ENCODE measurements at places on chromosomes 13 and 19.

DNA sequence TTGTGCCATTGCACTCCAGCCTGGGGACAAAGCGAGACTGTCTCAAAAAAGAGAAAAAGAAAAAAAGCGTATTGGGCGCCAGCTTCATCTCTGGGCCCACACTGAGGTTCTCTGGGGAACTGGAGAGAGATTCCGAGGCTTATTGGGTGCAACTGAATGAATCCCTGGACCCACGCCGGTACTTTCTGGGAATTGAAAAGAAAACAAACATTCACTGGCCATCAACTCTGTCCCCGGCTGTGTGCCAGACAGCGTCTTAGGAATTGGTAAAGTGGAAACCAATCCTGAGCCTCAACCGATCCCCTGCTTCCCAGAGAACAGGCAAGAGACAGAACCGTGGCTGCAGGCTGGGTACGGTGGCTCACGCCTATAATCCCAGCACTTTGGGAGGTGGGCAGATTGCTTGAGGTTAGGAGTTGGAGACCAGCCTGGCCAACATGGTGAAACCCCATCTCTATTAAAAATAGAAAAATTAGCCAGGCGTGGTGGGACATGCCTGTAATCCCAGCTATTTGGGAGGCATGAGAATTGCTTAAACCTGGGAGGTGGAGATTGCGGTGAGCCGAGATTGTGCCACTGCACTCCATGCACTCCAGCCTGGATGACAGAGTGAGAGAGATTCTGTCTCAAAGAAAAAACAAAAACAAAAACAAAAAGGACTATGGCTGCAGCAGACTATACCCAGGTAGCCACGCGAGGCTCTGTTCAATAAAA, 8.6 kb downstream of the ANO8 start:
- DNase-seq, result no peak

GRCh38 chr19:8449830-8450229, 5.1 kb downstream of the HNRNPM start:
- no peak for DNase-seq

DNA sequence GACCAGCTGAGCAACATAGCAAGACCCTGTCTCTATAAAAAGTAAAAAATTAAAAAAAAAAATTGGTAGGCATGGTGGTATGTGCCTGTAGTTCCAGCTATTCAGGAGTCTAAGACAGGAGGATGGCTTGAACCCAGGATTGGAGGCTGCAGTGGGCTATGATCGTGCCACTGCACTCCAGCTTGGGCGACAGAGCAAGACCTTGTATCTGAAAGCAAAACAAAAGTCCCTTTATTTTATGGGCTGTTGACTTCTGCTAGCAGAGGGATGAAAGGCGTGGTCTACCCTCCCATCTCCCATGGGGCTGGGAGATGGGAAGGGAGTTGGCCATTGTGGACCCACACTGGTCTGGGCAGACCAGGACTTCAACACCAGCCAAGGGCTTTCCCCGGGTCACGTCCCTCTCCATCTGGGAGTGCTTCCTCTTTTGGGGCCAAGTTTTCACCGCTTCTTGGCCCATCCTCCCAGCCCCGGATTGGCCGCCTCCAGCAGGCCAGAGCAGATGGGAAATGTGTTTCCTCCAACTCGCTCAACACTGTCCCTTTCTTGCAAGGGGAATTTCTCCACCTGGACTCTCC, 2.2 kb upstream of the TNFSF9 start:
- no peak for DNase-seq

GRCh38 chr13:95643936-95644598, 439 bp downstream of the DZIP1 start:
- DNase-seq, result no peak

- DNase-seq, result no peak
Measured at GRCh38 chr13:84191139-84191538, 308.9 kb upstream of the SLITRK1 start.

GRCh38 chr13:112569821-112570220, 18.1 kb downstream of the TUBGCP3 start:
- no peak for DNase-seq

DNA sequence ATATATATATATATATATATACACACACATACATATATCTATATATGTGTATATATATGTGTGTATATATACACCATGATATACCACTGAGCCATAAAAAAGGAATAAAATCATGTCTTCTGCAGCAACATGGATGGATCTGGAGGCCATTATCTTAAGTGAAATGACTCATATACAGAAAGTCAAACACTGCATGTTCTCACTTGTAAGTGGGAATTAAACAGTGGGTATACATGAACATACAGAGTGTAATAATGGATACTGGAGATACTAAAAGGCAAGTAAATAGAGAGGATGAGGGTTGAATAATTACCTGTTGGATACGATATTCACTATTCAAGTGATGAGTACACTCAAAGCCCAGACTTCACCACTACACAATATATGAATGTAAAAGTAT, 332.6 kb downstream of the SLITRK1 start:
- DNase-seq, result no peak

- no peak for DNase-seq
Measured at GRCh38 chr19:33225458-33225926, at the start of gene SLC7A10. TSS of gene SLC7A10 (minus strand) at chr19:33225850. CDS start at chr19:33225703, 147 bp downstream.

GRCh38 chr13:49954674-49955455, 18.7 kb upstream of the SPRYD7 start:
- no peak for DNase-seq

GRCh38 chr13:99496184-99497142, 4.8 kb upstream of the TM9SF2 start:
- peak; percentile 47 for DNase-seq

- DNase-seq, result no peak
Measured at GRCh38 chr19:36528921-36529518, 949 bp upstream of the ZNF260 start.

DNA sequence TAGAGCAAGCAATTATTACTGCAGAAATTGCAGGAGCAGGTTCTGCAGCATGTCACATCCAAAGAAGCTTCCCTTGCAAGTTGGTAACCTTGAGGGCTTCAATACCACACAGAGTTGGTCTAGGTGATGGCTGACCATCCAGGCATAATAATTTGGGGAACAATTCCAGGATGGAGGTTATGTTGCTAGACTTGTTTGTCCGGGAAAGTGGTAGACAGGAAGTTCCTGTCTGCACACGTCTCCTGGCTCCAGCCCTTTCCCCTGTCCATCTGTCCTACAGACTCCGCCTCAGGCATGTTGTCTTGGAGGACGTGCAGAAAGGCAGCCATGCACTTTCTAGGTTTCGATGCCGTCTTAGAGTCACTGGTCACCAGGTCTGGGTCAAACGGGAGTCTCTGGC, 26.0 kb downstream of the DPRX start:
- DNase-seq, result no peak

GRCh38 chr19:33445442-33446329, 72.2 kb downstream of the CEBPG start:
- DNase-seq, result no peak

DNA sequence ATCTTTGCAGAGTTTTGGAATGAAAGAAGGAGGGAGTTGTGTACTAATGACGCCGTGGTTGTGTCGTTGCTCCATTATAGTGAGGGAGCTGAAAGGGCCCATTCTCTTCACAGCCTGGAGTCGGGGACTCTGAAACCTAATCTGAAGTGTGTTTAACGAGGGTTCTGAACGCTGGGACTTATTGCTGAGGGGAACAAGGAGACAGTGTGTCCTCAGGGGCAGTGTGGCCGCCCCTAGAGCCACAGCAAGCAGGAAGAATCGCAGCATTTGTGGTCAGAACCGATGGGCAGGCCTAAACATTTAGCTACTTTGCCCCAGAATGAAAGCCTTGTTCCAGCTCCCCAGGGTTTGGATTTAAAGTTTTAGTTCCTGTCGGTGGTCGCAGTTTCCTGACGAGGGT, 156.4 kb upstream of the RNF113B start:
- no peak for DNase-seq

GRCh38 chr19:53908106-53908934, 758 bp upstream of the CACNG7 start:
- DNase-seq, result peak; percentile 22

DNA sequence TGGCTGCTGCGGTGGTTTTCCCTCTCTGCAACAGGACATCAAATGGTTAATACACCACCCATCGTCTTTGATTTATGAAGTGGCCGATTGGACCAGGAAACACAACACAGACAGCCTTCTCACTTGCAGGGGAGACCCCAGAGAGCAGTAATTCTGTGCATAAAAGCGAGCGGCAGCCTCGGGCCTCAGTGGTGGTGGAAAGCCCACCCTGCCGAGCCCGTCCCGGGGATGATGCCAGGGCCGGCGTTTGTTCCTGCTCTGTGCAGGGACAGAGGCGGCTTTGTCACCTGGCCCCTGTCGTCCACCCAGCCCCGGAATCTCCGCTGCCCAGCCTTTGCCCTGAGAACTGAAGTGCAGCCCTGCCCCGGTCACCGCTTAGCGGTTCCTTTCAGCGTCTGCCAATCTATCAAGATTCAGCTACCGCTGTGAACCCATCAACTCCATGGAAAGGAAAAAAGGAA, 184.4 kb downstream of the TSHZ3 start:
- no peak for DNase-seq

GRCh38 chr19:51593138-51593890, 22.2 kb downstream of the ZNF175 start:
- DNase-seq, result no peak

GRCh38 chr19:41112728-41113290, 1.4 kb upstream of the CYP2F1 start:
- DNase-seq, result no peak

DNA sequence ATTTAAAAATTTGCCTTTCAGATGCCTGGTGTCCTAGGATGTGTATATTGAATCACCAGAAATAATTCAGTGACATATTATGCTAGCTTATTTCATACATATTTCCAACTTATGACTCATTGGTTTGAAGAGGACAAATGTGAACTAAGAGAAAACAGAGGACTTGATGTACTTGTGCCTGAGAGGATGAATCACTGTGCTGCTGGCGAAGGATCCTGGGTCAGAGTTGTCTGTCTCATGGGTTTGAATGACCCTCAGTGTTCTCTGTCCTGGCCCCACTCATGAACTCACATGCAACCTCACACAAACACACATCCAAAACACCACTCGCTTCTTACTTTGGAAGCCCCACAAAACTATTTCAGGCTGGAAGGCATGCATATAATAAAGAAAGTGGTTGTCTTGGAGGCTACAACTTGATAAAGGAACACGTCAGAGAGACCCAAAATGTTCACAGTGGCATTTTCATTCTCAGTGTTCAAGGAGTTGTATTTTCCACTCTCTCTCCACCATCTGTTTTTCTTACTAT, 129.0 kb upstream of the SPRY2 start:
- DNase-seq, result no peak

GRCh38 chr13:20411638-20412342, 113.9 kb downstream of the CRYL1 start:
- no peak for DNase-seq

DNA sequence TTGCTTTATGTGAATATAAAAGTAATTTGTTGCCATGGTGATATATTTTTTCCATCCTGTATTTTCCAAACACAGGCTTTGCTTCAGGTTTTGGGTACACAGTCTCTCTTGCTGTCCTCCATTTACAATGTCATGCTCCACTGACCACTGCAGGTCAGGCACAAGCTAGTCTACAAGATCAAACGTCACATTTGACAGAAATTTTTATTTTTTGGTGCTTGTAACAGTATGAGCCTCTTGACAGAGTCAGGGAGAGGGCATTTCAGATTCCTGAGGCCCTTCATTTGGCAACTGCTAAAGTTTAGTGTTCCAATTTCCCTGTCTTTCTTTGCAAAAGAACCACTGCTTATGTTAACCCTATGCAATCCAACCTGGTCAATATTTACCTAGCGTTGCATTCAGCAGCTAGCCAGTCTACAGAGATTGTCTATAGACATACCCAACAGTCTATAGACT, 175.0 kb downstream of the RFC3 start:
- no peak for DNase-seq

- no peak for DNase-seq
Measured at GRCh38 chr19:28170066-28170465, 1042.9 kb downstream of the UQCRFS1 start.

DNA sequence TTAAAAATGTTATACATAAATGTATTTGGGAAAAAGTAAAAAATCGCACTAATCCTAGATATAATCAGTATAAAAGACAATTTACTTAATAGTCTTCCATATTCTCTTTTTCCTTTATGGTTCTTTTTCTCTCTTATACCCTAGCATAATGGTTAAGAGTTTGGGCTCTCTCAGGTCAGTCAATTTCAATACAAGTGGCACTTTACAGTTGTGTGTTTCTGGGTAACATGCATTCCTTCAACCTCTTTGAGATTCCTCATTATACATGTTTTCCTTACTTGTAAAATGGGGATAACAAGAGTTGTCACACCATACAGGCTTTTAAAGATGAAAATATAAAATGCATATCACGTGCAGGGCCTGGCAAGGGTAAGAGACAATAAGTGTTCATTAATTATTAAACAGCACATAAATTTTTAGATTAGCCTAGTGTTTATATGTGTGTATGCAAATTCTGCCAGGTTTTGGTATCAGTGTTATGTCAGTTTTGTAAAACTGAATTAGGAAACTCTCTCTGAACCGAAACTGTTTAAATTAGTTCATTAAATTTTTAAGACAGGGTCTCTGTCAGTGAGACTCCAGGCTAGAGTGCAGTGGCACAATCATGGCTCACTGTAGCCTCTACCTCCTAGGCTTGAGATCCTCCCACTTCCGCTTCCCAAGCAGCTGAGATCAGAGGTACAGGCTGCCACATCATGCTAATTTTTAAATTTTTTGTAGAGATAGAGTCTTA, 49.8 kb downstream of the ELF1 start:
- DNase-seq, result no peak

GRCh38 chr19:41195675-41196497, 2.9 kb downstream of the CYP2S1 start:
- no peak for DNase-seq

GRCh38 chr13:23411706-23412105, 21.8 kb downstream of the SACS start:
- DNase-seq, result no peak

DNA sequence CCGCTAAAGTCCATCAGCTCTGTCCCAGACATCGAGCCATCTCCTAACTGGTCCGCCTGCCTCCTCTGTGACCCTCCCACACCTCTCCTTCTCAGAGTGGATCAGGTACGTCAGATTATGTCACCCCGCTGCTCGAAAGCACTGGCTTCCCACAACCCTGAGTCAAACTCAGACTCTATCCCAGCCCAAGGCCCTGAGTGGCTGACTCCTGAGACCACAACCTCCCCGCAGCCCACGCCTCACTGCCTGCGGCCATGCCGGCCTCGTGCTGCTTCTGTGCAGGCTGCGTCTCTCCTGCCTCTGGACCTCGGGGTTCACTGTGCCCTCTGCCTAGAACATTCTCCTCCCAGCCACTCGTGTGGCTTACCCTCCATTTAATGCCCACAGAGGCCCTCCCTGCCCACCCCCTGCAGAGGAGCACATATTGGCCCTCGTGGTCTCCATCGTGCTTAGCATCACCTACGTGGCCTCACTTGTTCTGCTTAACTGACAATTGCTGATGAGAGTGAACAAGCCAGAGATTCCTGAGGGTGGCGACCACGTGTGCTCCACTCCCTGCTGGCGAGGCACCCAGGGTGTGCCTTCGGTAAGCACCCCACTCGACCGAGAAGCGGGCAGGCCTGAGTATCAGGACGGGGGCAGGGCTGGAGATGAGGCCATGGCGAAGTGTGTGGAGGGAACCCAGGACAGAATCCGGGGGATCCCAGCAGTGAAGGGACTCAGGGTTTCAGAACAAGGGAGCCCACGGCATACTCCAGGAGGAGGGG, 13.5 kb upstream of the FKRP start:
- DNase-seq, result no peak
